ENCODE measurements at places on chromosomes 1 and 21.

- DNase-seq, result no peak
Observed at GRCh38 chr1:117022114-117022513, 20.6 kb downstream of the CD101 start.

DNA sequence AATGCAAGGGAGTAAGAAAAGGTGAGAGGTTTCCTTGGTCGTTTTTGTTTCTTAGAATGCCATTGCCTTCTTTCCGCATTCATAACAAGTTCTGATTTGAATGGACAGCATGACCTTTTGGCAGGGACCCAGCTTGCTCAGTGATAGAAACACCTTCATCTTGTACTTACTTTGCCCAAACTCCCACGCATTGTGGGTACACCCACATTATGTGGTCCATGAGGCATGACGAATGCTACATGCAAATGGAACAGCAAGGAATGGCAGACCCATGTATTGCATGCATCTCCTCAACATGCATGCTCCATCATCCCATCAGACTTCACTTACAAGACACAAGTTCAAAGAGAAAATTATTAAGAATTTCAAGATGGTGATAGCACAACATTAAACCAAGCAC lies 102.8 kb downstream of the CDC7 start:
- no peak for DNase-seq

DNA sequence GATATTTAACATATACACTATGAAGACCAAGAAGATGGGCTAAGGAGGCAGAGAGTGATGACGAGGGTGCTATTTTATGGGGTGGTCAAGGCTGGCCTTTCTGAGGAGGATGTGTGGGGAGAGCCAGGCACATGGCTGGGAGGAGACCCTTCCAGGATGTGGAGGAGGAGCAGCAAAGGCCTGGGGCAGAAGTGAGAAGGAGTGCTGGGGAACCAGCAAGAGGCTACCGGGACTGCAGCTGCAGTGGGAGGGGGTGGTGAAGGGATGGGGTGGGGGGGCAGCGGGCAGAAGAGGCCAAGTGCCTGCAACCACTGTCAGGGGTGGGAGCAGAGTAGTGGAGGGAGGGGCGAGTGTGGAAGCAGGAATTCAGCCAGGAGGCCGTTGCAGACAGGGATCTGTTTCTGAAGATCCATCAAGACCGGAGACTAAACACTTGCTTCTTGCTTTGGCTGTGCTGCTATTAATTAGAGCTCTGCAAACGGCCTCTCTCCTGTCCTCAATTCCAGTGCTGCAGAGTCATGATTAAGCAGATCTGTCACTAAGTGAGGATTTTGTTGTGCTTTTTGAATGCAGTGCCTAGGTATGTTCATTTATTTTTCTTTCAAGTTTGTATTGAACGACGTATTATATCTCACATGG lies 89.9 kb downstream of the IER5 start:
- no peak for DNase-seq

DNA sequence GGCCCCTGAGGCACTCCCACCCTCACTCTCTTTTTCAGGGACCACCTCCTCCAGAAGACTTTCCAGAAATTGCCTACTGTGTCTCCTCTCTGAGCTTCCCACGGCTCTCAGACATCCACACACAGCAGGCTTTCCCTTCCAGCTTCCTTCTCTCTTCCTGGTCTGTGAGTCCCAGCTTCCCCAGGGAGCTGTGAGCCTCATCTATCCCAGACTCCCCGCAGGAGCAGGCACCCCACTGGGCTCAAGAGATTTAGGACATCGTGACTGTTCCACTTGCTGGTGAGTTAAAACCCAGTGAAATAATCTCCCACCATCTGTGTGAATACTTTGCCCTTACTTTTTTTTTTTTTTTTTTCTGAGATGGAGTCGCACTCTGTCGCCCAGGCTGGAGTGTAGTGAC lies 22.0 kb upstream of the PRELP start:
- no peak for DNase-seq

- no peak for DNase-seq
Observed at GRCh38 chr1:193543259-193543658, 356.8 kb upstream of the B3GALT2 start.

GRCh38 chr1:86448670-86449069 lies 20.1 kb upstream of the CLCA1 start:
- peak; percentile 72 for DNase-seq

GRCh38 chr1:36553591-36554322 lies 71.0 kb upstream of the CSF3R start:
- DNase-seq, result peak; percentile 87

- DNase-seq, result no peak
Observed at GRCh38 chr1:43522431-43522775, 8.3 kb upstream of the PTPRF start.

- no peak for DNase-seq
Observed at GRCh38 chr1:175174309-175175102, 18.1 kb downstream of the KIAA0040 start.

GRCh38 chr1:1782399-1783221 lies 4.3 kb upstream of the NADK start:
- DNase-seq, result peak; percentile 66

DNA sequence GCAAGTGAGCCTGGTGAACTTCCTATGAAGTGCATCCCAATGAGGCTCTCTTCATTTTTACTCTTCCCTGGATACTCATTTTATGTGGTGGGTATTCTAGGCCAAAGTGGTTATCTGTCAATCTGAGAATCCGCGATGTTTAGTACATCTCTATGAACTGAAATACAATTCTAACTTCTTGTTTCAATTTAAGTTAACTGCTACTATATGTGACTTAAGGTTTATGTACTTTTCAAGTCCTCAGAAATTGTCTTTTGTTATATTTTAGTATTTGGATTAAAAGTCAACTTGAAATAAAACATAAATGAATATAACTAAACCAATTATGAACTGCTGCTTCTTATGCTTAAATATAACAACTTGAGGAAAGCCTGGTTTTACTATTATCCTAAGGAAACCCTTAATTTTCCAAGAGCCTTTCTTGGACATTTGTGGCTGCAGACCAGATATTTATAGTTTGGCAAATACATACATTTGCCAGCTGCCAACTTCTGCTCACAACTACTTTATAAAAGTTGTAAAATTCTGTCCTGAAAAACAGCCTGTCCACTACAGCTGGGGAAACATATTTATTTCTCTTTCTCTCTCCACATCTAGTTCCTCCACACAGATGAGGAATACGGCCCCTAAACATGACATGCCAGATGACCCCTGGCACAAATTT lies 60.4 kb downstream of the ENAH start:
- no peak for DNase-seq

GRCh38 chr1:43282220-43283195 lies 2.9 kb downstream of the C1orf210 start:
- no peak for DNase-seq

- no peak for DNase-seq
Observed at GRCh38 chr21:39346206-39346605, 2.7 kb downstream of the HMGN1 start.

DNA sequence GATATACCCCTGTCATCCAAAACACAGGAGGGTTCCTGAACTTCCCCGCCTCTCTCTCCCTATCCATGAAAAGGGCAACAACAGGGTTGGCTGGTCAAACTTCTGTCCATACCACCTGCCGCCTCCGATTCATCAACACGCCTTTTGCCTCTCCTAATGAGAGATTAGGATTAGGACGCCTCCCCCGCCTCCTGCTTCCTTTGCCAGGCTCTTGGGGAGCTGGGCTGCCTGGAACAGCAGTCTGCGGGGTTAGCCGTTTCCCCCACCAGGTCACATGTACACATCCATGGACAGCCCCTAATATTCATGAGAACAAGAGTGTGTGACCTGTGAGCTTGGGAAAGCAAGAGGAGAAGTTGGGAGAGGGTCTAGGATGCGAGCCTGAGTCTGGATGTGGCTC lies 2.3 kb upstream of the OPTC start:
- no peak for DNase-seq

GRCh38 chr1:204503122-204503912 lies 8.7 kb upstream of the PIK3C2B start:
- peak; percentile 92 for DNase-seq

DNA sequence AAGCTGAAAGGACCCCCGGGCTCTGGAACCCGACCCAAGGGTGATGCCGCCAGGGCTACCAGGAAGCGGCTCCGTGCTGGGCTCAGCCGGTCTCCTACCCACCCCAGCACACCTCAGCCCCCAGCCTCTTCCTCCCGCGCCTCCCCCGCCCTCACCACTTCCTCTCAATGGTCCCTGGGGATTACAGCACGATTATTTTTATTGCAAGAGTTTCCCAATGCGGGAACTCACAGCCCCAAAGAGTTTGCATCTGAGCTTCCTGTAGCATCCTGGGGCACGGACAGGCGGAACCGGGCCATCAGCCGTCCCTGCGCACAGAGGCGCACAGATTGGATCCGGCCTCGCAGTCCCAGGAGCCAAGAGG lies 8.7 kb upstream of the SLX9 start:
- peak; percentile 41 for DNase-seq

- peak; percentile 23 for DNase-seq
Observed at GRCh38 chr1:198534548-198535418, 5.7 kb downstream of the ATP6V1G3 start.

GRCh38 chr1:214247501-214248041 lies 33.4 kb upstream of the SMYD2 start:
- DNase-seq, result no peak

- peak; percentile 30 for DNase-seq
Observed at GRCh38 chr21:14376854-14377253, 6.1 kb downstream of the HSPA13 start.

GRCh38 chr1:36534711-36535412 lies 52.1 kb upstream of the CSF3R start:
- no peak for DNase-seq

Measured in hematopoietic multipotent progenitor cell treated with erythropoietin and hydrocortisone succinate and interleukin-3 and kit ligand, for 4 days (in vitro differentiated cells).